Stimulated activated CD8-positive, alpha-beta memory T cell treated with anti-CD3 and anti-CD28 coated beads, Interleukin-4, amount 100 ng/mL, for 4 hours (primary cell): ENCODE measurements at places on chromosomes 16 and 17.

- DNase-seq, result no peak
These were observed 21.5 kb downstream of the CCL4 start for GRCh38 chr17:36124879-36125824.

DNA sequence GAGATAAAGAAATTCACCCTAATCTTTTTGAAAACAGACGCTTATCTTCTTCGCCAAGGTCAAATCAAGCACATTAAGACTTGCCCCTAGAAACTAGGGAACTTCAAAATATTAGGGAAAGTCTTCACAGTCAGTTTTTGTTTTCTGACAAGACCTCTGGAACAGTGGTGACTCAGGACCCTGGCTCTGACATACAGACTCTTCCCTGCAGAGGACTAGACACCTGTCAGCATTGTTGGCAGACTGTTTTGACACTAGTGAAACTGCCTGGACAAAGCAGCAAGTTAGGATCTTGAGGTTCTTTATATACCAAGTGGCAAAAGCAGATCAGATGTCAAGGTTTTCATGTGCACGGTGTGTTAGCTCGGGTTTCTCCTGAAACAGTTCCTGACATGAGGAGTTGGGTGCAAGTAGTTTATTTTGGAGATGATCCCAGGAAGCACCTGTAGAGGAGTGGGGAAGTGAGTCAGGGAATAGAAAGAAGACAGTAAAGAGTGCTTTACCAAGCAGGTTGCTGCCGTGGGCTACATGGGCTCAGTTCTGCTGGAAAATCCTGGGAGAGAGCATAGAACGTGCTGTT lies 182.0 kb upstream of the IRX5 start:
- no peak for DNase-seq

- DNase-seq, result no peak
These were observed 48.6 kb upstream of the CNTNAP4 start for GRCh38 chr16:76228546-76229146.

DNA sequence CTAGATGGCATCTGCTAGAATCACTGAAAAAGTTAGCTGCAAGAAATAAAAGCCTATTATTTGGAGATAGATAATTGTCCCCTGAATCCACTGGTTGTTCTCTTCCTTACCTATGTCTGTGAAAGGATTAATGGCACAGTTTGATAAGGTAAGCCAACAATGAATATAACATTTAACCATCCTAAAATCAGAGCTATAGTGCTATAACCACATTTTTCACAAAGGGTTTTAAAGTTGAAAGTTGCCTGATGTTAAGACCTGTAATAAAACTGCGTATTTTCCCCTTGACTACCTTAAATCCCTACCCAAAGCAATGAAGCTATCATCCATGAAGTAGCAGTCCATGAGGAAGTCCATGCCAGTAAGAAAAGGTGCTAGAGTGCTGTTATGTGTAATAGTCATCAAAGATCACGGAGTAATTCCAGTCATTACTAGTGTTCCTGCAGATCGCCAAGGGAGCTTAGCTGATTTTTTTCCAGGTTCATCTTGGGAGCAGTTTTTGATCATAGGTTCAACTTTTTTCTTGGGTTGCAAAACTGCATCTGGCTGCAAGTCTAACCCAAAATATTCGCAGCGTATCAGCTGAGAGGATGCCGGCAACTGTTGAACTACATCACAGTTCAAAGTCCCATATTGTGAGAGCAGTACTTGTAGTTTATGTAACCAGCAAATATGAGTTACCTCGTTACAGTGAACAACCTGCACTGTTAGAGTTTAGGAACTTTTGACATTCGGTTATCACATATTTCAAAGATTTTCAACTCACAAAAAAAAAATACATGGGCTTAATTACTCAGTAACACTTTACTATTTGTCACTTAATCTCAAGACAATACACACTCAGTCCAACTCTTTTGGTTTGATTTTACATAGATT lies 18.2 kb upstream of the RSL1D1 start:
- DNase-seq, result no peak

DNA sequence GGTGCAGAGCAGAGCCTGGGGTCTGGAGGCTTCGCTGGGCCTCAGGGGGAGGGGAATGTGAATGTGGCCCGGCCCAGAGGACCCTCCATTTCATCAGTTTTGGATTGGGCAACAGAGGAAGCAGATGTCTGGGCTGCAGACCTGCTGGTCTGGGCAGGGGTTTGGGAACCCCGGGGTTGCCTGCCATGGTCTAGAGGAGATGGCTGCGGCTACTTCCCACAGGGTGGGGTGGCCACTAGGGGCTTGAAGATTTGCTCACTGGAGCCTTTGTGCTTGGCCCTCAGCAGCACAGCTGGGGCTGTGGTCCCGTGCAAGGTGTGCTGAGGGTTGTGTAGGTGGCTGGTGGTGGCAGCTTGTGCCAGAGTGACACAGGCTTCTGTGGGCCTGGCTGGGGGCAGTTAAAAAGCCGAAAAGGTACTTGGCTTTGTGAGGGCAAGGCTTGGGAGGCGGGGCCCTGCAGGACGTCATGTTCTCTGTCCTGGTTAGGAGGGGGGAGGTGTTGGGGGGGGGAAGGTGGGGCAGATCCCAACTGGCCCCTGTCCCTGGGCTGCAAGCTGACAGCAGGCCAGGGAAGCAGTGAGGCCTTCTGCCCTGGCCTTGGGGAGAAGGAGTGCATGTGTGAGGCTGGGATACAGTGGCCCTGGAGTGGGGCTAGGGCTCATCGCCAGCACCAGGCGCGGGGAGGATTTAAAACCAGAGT lies 98.0 kb downstream of the KPNA2 start:
- no peak for DNase-seq
